ENCODE measurements at places on chromosomes 1 and 21. TPM values are rescaled to one million over a fixed set of nuclear protein-coding genes. Genes with fewer than 3 reads are reported as not detected.

- no peak overlapping the region for H3K27ac ChIP-seq
- no peak overlapping the region for H3K4me3 ChIP-seq
- peaks cover 22% of the 10 kb centered on the region for H3K4me1 ChIP-seq
- H3K27me3 ChIP-seq = no peaks in the 10 kb centered on the region
Observed at GRCh38 chr1:22115286-22115685, 27.6 kb downstream of the WNT4 start.

CNR2 gene
- total RNA-seq = not detected

TTC22 gene
- not detected for total RNA-seq

MMP23B gene
- 4.2 TPM for total RNA-seq

SH3GLB1 gene
- total RNA-seq = 21.5 TPM

DNA sequence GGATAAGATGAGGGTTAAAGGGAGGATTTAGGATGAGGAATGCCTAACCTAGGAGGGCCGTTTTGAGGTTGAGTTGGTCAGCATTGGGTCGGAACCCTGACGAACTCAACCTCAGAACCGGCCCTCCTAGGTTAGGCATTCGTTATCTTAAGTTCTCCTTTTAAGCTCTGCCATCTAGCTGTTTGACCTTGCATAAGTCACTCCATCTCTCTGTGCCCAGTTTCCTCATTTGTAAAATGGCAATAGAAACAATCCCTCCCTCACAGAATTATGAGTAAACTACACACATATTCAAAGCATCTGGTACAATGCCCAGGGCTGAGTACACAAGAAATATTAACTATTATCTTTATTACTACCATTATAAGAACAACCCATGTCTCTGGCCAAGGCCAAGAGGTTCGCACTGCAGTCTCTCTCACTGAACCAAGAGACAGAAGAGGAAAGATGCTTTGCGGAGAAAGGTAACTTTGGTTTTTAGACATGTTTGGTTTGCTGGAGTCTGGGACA lies 4.8 kb downstream of the ABCB10 start:
- H3K27ac ChIP-seq = no peak overlapping the region
- no peak for DNase-seq
- H3K27me3 ChIP-seq = no peaks in the 10 kb centered on the region
- H3K4me3 ChIP-seq = no peak overlapping the region
- H3K36me3 ChIP-seq = no peaks in the 10 kb centered on the region
- peaks cover 15% of the 10 kb centered on the region for H3K4me1 ChIP-seq

GRCh38 chr1:191368891-191369654 lies 789.2 kb upstream of the RGS18 start:
- H3K4me1 ChIP-seq = peaks cover 10% of the 10 kb centered on the region
- no peak overlapping the region for H3K27ac ChIP-seq
- no peaks in the 10 kb centered on the region for H3K27me3 ChIP-seq
- no peak overlapping the region for H3K4me3 ChIP-seq

- no peaks in the 10 kb centered on the region for H3K36me3 ChIP-seq
- DNase-seq = no peak
- no peaks in the 10 kb centered on the region for H3K4me1 ChIP-seq
- H3K27ac ChIP-seq = no peak overlapping the region
- no peak overlapping the region for H3K4me3 ChIP-seq
- H3K27me3 ChIP-seq = no peaks in the 10 kb centered on the region
Observed at GRCh38 chr1:3573500-3573899, 37.8 kb downstream of the MEGF6 start.

FCER1G gene
- total RNA-seq = 0.34 TPM

SPRR4 gene
- total RNA-seq = not detected

DNA sequence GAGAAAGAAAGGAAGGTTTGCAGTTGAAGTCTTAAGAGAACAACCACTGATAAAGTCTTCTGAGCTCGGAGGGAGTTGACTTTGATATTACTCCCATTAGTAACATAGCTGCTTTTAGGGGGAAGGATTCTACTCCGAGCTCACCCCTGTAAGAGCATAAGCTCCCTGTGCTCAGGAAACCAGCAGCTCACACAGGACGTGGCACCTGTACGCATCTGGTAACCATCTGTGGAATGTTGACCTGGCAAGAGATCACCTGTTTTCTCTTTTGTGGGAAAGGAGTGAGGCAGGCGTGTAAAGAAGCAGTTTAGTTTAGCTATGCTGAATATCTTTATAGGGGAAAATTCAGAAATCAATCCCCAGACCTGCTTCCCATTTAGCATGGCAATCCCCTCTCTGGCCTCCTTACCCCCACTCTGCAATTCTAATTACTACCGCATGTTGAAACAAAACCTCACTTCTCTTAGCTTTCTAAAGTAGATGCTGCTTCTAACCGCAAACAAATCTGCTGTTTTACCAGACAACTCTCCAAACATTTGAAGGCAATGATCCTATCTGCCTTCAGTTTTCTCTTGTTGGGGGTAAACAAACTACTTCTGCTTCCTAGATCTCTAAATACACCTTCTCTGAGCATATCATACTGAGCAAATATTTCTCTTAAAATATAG lies 121.8 kb upstream of the KCNK1 start:
- no peaks in the 10 kb centered on the region for H3K36me3 ChIP-seq
- no peaks in the 10 kb centered on the region for H3K27me3 ChIP-seq
- no peak for DNase-seq

GRCh38 chr1:10400013-10400412 lies 1.1 kb downstream of the PGD start:
- H3K27me3 ChIP-seq = no peaks in the 10 kb centered on the region
- peaks cover 17% of the 10 kb centered on the region for H3K36me3 ChIP-seq
- H3K4me3 ChIP-seq = peak overlapping the region; percentile 67
- peaks cover 10% of the 10 kb centered on the region for H3K4me1 ChIP-seq
- DNase-seq = no peak

- H3K4me3 ChIP-seq = no peak overlapping the region
- no peak for DNase-seq
- no peak overlapping the region for H3K27ac ChIP-seq
- no peaks in the 10 kb centered on the region for H3K36me3 ChIP-seq
- H3K27me3 ChIP-seq = peaks cover 50% of the 10 kb centered on the region
- H3K4me1 ChIP-seq = no peaks in the 10 kb centered on the region
Observed at GRCh38 chr1:78664763-78665162, 15.1 kb downstream of the IFI44 start.

DNA sequence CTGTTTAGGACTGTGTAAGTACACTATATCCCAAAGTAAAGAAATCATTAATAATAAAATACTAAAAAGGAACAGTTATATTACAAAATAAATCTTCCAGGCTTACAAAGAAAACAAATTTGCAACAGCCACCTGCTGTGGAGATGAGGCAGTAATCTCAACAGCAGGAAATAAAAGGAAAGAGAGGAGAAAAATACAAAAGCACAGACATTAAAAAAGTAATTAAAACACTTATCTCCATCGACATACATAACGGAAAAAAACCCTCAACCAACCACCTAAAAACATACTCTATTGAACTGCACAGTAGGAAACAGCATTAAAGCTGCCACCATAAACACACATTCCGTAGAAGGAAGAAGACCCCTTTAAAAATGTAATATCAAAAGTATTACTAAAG lies 317.6 kb downstream of the DPYD start:
- no peak overlapping the region for H3K4me3 ChIP-seq
- peaks cover 15% of the 10 kb centered on the region for H3K4me1 ChIP-seq
- H3K27me3 ChIP-seq = no peaks in the 10 kb centered on the region

DNA sequence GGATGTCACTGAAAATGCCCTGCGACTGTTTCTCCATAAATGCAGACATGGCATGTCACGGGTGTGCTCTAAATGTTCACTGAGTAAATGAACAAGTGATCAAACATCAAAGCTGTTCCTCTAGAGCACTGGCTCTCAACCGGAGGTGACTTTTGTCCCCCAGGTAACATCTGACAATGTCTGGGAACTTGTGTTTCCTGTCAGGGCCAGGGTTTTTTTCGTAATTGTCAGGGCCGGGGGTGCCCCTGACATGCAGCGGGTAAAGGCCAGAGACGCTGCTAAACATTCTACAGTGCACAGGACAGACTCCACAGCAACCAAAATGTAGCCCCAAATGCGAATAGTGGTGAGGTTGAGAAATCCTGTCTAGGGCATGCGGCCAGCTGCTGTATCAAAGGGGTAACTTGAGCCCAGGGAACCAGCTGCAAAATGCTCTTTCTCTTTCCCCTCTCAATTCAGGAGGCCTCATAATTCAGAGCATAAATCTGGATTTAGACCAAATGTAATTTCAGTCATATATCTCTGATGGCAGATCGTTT lies 2.0 kb downstream of the ALDH4A1 start:
- H3K4me1 ChIP-seq = peaks cover 14% of the 10 kb centered on the region
- DNase-seq = no peak

DNA sequence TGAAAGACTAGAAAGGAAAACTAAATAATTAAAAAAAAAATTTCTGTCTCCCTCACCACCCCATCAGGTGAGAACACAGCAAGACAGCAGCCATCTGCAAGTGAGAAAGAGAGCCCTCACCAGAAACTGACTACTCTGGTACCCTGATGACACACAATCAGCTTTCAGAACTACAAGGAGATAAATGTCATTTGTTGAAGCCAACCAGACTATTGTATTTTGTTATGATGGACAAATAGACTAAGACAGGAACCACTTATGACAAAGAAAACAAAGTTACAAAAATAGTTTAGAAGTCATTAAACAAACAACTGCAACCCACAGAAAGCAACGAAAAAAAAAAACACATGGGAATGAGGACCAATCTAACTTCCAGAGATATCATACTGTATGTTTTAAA lies 98.3 kb downstream of the FAF1 start:
- no peaks in the 10 kb centered on the region for H3K27me3 ChIP-seq
- H3K36me3 ChIP-seq = no peaks in the 10 kb centered on the region
- no peaks in the 10 kb centered on the region for H3K4me1 ChIP-seq
- H3K4me3 ChIP-seq = no peak overlapping the region
- no peak overlapping the region for H3K27ac ChIP-seq

CIART gene
- total RNA-seq = 25.3 TPM

- no peak overlapping the region for H3K27ac ChIP-seq
- DNase-seq = no peak
- H3K4me3 ChIP-seq = no peak overlapping the region
- no peaks in the 10 kb centered on the region for H3K4me1 ChIP-seq
Observed at GRCh38 chr1:186574926-186575325, 105.3 kb downstream of the PTGS2 start.

GRCh38 chr1:20663365-20663764 lies 2.2 kb upstream of the DDOST start:
- H3K4me3 ChIP-seq = no peak overlapping the region
- H3K4me1 ChIP-seq = peaks cover 8% of the 10 kb centered on the region
- H3K27ac ChIP-seq = no peak overlapping the region
- no peaks in the 10 kb centered on the region for H3K27me3 ChIP-seq
- no peaks in the 10 kb centered on the region for H3K36me3 ChIP-seq

ADAMTS5 gene
- under 0.01 TPM for total RNA-seq

- no peak overlapping the region for H3K27ac ChIP-seq
- no peak overlapping the region for H3K4me3 ChIP-seq
- peak; percentile 60 for DNase-seq
- H3K4me1 ChIP-seq = peaks cover 14% of the 10 kb centered on the region
Observed at GRCh38 chr1:119659628-119660027, 11.6 kb upstream of the ZNF697 start.

DNA sequence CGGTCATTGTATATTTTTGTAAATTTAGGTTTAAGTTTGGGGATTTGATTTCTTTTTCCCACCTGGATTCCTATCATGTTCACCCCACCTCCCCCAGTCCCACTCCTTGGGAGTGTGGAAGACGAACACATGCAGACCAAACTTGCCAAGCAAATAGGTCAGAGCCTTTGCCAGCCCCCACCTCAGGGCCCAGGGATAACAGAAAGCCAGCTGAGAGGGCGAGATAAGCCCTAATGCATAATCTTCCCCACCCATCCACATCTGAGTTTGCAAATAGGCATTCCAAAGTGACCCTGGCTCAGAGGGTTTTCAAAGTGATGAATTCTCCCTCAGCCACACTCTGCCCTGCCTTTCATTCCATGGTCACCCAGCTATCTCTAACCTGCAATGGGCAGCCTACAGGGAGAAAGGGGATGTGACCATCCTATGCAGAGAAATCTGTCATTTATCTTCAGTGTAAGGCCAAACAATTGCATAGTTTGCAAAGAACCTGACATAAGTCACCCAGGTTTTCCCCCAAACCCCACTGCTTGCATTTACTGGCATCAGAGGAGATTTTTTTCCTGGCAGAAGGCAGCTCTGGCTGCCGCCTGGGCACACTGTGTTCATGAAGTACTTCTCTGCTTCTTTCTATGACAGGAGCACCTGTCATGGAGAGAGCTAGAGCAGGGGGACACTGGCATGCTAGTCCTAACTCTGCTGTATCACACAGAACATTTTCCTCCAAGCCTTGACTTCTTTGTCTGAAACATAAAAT lies 69.0 kb upstream of the NFIA start:
- peaks cover 16% of the 10 kb centered on the region for H3K4me1 ChIP-seq
- no peaks in the 10 kb centered on the region for H3K27me3 ChIP-seq
- DNase-seq = no peak
- no peaks in the 10 kb centered on the region for H3K36me3 ChIP-seq
- H3K4me3 ChIP-seq = no peak overlapping the region

DNA sequence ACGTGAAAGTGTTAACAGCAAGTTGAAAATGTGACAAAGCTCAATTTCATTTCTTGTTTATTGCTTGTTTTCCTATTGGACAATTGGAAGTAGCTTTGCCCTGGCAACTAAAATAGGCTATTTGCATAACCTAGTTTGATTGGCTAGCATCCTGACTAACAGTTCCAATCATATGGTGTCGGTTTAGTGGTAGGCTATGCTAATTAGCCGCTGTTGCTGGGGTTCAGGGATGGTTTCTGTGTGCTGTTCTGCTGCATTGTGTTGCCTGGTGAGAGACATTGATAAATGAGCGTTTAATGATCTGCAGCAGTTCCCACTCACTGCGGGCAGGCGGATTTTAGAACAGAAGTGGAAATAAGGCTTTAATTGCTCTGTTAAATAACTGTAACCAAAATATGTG lies 68.5 kb downstream of the DYRK1A start:
- H3K4me1 ChIP-seq = peaks cover 25% of the 10 kb centered on the region
- DNase-seq = peak; percentile 88
- no peaks in the 10 kb centered on the region for H3K27me3 ChIP-seq
- peak overlapping the region; percentile 20 for H3K4me3 ChIP-seq

DNA sequence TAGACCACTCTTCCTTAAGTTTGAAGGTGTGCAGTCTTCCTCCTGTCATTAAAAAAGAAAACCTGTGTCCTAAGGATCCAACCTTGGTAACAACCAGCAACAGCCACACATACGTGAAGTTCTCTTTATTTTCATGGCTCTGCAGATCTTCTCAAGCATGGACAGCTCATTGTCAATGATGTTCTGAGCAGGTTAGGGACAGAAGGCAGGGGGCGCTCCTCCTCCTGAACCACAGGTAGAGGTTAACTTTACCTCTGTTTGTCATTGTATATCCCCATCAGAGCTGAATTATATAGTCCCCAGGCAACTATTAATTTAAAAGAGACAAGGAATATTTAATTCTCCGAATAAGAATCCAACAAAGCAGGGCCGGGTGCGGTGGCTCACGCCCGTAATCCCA lies 52.5 kb upstream of the CR2 start:
- no peak overlapping the region for H3K4me3 ChIP-seq
- no peaks in the 10 kb centered on the region for H3K4me1 ChIP-seq
- H3K36me3 ChIP-seq = no peaks in the 10 kb centered on the region
- no peak for DNase-seq
- H3K27me3 ChIP-seq = no peaks in the 10 kb centered on the region
- H3K27ac ChIP-seq = no peak overlapping the region
